ENCODE measurements at places on chromosomes 7 and 10. TPM values are rescaled to one million over a fixed set of nuclear protein-coding genes. Genes with fewer than 3 reads are reported as not detected.

DNA sequence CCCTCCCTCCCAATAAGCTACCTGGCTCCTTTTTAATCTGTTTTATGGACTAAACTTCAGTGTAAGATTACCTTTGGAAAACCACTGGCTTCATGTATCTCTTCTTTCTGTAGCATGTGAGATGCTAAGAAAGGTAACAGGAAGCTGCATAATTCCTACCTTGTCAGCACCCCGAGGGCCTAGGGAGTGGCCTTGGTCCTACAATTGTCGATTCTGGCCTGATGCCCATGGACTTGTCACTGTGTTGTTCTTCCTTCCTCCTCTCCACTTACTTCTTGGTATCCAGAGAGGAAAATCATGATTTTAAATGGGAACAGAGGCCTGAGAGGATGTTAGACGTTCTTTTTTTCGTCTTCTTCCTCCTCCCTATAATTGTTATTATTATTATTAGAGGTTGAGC is 42.9 kb upstream of the PDZD8 start:
- no peak for DNase-seq

GRCh38 chr10:29392376-29393021 is 103.6 kb downstream of the LYZL1 start:
- no peak for DNase-seq

DNA sequence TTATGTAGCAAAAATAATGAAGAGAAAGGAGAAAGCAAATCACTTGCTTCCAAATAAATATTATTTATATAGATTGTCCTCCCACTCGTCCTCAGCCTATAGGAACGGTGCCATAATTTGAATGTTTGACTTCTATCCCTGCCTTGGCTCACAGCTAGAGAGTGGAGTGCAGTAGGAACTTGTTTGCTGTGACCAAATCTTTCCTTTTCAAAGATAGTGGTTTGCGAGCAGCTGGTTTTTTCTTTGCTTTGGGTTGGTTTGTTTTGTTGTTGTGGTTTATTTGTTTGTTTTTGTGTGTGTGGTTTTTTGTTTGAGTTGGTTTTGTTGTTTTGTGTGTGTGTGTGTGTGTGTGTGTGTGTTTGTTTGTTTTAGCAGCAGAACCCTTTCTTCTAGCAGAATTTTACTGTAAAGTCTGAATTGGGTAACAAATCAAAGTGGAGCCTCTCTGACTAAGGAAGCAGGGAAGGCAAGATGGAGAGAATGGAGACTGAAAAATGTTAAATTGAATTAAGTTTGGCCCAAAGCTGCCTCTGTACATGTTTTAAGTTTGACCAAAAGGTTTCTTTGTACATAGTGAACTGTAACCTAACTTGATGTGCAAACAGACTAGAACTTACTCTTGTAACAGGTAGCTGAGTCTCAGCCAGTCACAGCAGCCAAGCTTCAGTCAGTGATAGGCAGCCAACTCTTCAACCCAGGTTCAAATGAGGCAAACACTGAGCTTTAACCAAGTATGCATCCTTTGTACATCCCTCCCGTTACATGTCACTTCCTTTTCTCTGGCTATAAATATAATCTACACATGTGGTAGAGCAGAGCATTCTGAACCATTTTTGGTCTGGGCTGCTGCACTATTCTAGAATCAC is 149.5 kb upstream of the LRGUK start:
- no peak for DNase-seq

Gene WNT2
- polyA plus RNA-seq: 2.1 TPM

GRCh38 chr10:62842983-62843382 is 26.8 kb upstream of the EGR2 start:
- DNase-seq: no peak

Gene C7orf57
- 0.06 TPM for polyA plus RNA-seq

Gene TMEM139
- polyA plus RNA-seq: 1.0 TPM

Gene NEBL
- polyA plus RNA-seq: 0.96 TPM

Gene VPS50
- 15.7 TPM for polyA plus RNA-seq

Gene CPEB3
- polyA plus RNA-seq: 3.7 TPM

GRCh38 chr7:152987656-152988055 is 228.1 kb downstream of the ACTR3B start:
- no peak for DNase-seq
